ENCODE measurements at places on chromosomes 13 and 19. TPM values are rescaled to one million over a fixed set of nuclear protein-coding genes. Genes with fewer than 3 reads are reported as not detected.

ZNF480 gene
- 7.1 TPM for total RNA-seq

ZNF417 gene
- total RNA-seq: 11.5 TPM

ADAMTSL5 gene
- not detected for total RNA-seq

ADGRE1 gene
- not detected for total RNA-seq

TNFSF11 gene
- not detected for total RNA-seq

FGF9 gene
- not detected for total RNA-seq

ZNF568 gene
- total RNA-seq: 10.6 TPM

ZNF560 gene
- total RNA-seq: under 0.01 TPM

GJB6 gene
- total RNA-seq: not detected

ARHGEF18 gene
- 16.4 TPM for total RNA-seq

C19orf38 gene
- total RNA-seq: not detected

ZBTB32 gene
- total RNA-seq: not detected

ERICH4 gene
- not detected for total RNA-seq

STARD13 gene
- total RNA-seq: 38.0 TPM

MYO16 gene
- under 0.01 TPM for total RNA-seq

RUBCNL gene
- 0.17 TPM for total RNA-seq

SIGLECL1 gene
- not detected for total RNA-seq

ACP7 gene
- total RNA-seq: not detected

TSPAN16 gene
- not detected for total RNA-seq

DMKN gene
- total RNA-seq: not detected

GGN gene
- not detected for total RNA-seq

PRTN3 gene
- total RNA-seq: not detected

SLC10A2 gene
- total RNA-seq: not detected

EID2 gene
- total RNA-seq: 15.0 TPM

GRK1 gene
- total RNA-seq: not detected

KHSRP gene
- total RNA-seq: 93.3 TPM

C13orf42 gene
- not detected for total RNA-seq

KCNC3 gene
- 0.43 TPM for total RNA-seq

PRR12 gene
- 1.6 TPM for total RNA-seq

BEST2 gene
- total RNA-seq: not detected

EBI3 gene
- total RNA-seq: 0.09 TPM

DIRAS1 gene
- 0.33 TPM for total RNA-seq

SLC7A1 gene
- total RNA-seq: 11.3 TPM

PCSK4 gene
- total RNA-seq: 0.65 TPM

PROZ gene
- not detected for total RNA-seq

MRPL54 gene
- total RNA-seq: 43.0 TPM

C19orf47 gene
- total RNA-seq: 6.1 TPM

LSR gene
- total RNA-seq: 0.34 TPM

ARID3A gene
- total RNA-seq: 4.7 TPM

C1QTNF9 gene
- total RNA-seq: not detected

TMEM145 gene
- not detected for total RNA-seq

ZSWIM4 gene
- 11.1 TPM for total RNA-seq
